ENCODE measurements at places on chromosomes 11 and 22. TPM values are rescaled to one million over a fixed set of nuclear protein-coding genes. Genes with fewer than 3 reads are reported as not detected.

C22orf42 gene
- not detected for total RNA-seq

DGCR6 gene
- total RNA-seq, result 0.89 TPM

SMIM35 gene
- not detected for total RNA-seq

HBG2 gene
- not detected for total RNA-seq

TRPT1 gene
- 138 TPM for total RNA-seq

CRYBB2 gene
- total RNA-seq, result not detected

DNA sequence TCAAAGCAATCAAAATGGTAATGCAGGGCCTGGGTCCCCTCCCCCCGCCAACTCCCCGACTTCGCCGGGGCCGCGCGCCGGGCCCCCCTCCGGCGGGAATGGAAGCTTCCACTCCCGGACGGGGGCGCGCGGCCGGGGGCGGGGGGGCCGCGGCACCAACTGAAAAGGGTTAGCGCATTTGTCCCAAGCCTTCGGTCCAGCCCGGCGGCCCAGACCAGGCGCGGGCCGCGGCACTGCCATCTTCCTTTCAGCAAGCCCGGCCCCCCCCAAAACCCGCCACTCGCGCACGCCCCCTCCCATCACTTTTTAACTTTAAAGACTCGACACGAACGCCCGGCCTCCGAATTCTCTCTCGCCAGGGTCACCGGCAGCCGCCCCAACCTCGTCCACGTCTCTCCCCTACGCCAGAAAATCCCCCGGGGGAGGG lies 2.8 kb downstream of the PHF21B start:
- peaks cover 87% of the 10 kb centered on the region for H3K27me3 ChIP-seq
- peak overlapping the region; percentile 87 for H3K27ac ChIP-seq
- peaks cover 52% of the 10 kb centered on the region for H3K4me1 ChIP-seq
- DNase-seq, result no peak
- no peaks in the 10 kb centered on the region for H3K36me3 ChIP-seq

GRCh38 chr11:76781807-76782530 lies 1.2 kb upstream of the TSKU start:
- DNase-seq, result no peak
- H3K36me3 ChIP-seq, result no peaks in the 10 kb centered on the region
- no peaks in the 10 kb centered on the region for H3K27me3 ChIP-seq
- peaks cover 7% of the 10 kb centered on the region for H3K4me1 ChIP-seq
- H3K27ac ChIP-seq, result peak overlapping the region; percentile 84

DNA sequence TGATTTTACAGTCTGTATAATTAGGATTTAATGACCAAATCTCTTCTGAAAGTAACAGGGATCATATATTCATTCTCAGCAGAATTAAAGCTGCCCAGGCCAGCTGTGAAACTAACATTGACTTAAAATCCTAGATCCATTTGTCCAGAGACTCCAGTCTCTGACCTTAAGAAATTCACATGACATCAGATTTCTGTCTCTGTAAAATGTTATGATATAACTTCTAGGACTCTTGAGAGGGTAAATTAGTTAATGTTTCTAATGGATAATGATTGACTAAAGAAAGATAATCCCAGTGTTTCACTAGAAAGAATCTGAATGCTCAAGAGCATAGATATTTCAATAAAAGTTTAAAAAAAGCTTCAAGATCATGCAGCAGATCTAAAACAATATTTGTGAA lies 6.3 kb downstream of the NOX4 start:
- no peaks in the 10 kb centered on the region for H3K4me1 ChIP-seq
- no peak overlapping the region for H3K4me3 ChIP-seq
- no peak for DNase-seq
- H3K36me3 ChIP-seq, result no peaks in the 10 kb centered on the region
- no peak overlapping the region for H3K27ac ChIP-seq

- H3K4me3 ChIP-seq, result no peak overlapping the region
- no peak overlapping the region for H3K27ac ChIP-seq
- DNase-seq, result peak; percentile 45
- no peaks in the 10 kb centered on the region for H3K36me3 ChIP-seq
These were observed 13.6 kb upstream of the CD3E start for GRCh38 chr11:118290923-118291322.

DNA sequence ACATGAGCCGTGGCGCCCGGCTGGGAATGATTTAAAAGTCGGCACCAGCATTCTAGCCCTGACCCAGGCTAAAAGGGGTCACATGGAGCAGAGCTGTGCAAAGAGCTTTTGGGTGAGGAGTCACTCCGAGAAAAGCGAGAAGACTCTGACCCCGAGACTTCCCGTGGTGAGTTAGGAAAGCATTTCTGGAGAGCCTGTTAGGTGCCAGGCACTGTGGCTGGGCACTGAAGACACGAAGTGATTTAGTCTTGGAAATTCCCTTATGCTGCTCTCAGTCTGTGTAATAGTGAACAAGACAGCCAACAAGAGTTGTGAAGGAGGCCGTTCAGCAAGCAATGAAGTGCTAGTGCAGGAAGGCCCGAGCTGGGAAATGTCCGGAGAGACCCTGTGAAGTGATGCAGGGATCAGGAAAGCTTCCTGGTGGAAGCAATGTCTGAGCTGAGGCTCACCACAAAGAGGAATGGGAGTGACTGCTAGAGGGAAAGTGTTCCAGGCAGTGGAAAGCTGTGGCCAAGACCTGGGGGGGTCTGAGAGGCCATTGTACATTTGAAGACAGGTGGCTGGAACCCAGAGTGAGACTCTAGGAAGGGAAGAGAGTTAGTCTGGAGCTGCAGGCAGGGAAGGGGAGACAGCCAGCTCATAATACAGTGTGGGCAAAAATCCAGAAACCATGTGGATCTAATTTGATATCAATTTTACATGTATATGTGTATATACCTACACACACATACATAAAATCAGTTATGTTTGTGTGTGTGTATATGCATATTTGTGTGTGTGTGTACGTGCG lies 31.6 kb downstream of the MARK2 start:
- no peak for DNase-seq
- peak overlapping the region; percentile 38 for H3K27ac ChIP-seq
- no peaks in the 10 kb centered on the region for H3K27me3 ChIP-seq
- peaks cover 100% of the 10 kb centered on the region for H3K4me1 ChIP-seq

- DNase-seq, result no peak
- no peaks in the 10 kb centered on the region for H3K27me3 ChIP-seq
- H3K4me1 ChIP-seq, result no peaks in the 10 kb centered on the region
These were observed 7.5 kb downstream of the OR6M1 start for GRCh38 chr11:123798513-123799252.

DNA sequence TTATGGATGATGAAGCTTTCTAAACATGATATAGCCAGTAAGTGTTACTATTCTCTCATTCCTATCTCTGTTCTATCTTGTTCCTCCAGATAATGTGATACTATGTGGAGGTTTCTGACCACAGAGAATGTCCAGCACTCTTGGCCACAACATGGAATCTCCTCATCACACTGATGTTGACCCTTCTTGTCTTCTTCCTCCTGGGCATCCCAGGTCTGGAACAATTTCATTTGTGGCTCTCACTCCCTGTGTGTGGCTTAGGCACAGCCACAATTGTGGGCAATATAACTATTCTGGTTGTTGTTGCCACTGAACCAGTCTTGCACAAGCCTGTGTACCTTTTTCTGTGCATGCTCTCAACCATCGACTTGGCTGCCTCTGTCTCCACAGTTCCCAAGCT lies 9.9 kb upstream of the OR56B1 start:
- H3K36me3 ChIP-seq, result no peaks in the 10 kb centered on the region
- no peaks in the 10 kb centered on the region for H3K4me1 ChIP-seq
- no peak overlapping the region for H3K4me3 ChIP-seq
- DNase-seq, result no peak

- no peaks in the 10 kb centered on the region for H3K36me3 ChIP-seq
- no peak overlapping the region for H3K4me3 ChIP-seq
- no peak overlapping the region for H3K27ac ChIP-seq
- peaks cover 80% of the 10 kb centered on the region for H3K27me3 ChIP-seq
- no peak for DNase-seq
These were observed 671.7 kb downstream of the BRD1 start for GRCh38 chr22:49155770-49156580.

DNA sequence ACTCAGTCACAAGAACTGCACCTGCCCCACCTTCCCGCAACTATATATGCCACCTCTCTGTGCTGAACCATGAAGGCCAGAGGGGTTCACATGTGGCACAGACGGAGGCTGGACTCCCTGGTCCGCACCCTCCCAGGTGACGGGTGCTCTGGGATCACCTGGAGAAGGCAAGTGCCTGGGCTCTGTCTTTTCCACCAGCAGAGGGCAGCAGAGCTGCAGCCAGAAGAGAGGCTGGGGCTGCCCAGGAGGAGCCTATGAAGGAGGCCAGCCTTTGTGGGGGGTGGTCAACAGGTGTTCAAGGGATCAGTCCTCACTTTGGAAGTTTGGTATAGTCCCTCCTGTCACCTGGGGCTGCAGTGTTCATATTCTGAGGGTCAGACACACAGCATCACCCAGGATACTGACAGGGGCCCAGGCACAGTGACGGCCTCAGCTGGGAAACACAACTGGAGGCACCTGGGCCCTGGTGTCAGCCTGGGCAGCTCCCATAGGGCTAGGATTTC lies 39.2 kb upstream of the IGLL5 start:
- no peak overlapping the region for H3K4me3 ChIP-seq
- DNase-seq, result peak; percentile 78
- H3K27ac ChIP-seq, result no peak overlapping the region
- H3K27me3 ChIP-seq, result no peaks in the 10 kb centered on the region

DNA sequence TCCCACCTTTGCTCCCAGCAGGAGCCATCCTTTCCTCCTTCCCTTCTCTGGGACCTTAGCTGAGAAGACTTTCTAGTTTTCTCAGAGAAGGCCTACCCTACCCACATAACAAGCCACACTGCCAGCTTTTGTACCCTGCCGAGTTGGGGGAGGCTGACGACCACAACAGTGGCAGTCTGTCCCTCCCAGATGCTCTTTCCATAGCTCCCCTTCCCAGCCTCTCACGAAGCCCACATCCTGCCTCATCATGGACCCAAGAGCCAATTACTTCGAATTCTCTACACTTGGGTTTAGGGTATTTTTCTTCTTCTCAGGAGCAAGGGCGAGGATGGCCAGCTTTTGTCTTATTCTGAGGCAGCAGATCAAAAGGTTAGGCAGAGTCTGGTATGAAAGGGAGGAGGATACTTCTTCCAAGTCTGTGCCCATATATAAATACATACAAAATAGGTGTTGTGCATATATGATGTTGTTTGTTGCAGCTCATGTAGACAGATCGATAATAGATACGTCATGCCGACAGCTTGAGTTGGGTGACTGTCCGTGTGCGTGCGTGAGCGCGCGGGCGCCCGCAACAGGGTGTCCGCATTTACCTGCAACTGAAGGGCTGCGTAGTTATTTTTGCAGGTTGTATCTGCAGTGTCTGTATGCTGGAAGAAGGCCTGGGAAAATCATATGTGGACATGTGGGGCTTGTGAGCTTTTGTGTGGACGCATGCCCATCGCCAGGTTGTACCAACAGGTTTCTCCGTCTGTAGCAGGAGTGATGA lies 846 bp upstream of the NRGN start:
- peaks cover 17% of the 10 kb centered on the region for H3K4me1 ChIP-seq
- peaks cover 57% of the 10 kb centered on the region for H3K27me3 ChIP-seq
- no peak overlapping the region for H3K27ac ChIP-seq
- DNase-seq, result no peak
- no peaks in the 10 kb centered on the region for H3K36me3 ChIP-seq

GRCh38 chr11:78323363-78323762 lies 94.3 kb downstream of the GAB2 start:
- H3K4me1 ChIP-seq, result peaks cover 33% of the 10 kb centered on the region
- DNase-seq, result no peak
- H3K27ac ChIP-seq, result no peak overlapping the region
- no peak overlapping the region for H3K4me3 ChIP-seq

- peaks cover 18% of the 10 kb centered on the region for H3K27me3 ChIP-seq
- peak overlapping the region; percentile 71 for H3K27ac ChIP-seq
- peaks cover 70% of the 10 kb centered on the region for H3K36me3 ChIP-seq
- H3K4me3 ChIP-seq, result no peak overlapping the region
These were observed 6.0 kb upstream of the MAPK11 start for GRCh38 chr22:50276143-50276542.

DNA sequence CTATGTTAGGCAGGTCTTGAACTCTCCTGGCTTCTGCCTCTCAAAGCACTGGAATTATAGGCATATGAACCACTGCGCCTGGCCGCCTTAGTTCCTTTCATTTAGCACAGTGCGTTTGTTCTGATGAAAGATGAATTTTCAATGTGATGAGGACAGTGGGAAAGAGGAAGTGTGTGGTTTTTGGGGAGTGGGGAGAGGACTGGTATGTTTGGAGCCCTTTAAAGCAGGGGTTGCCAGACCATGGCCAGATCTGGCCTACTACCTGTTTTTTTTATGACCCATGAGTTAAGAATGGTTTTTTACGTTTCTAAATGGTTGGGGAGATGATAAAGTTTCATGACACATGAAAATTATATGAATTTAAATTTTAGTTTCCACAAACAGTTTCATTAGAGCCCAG lies 12.5 kb downstream of the ATXN10 start:
- H3K36me3 ChIP-seq, result no peaks in the 10 kb centered on the region
- peaks cover 95% of the 10 kb centered on the region for H3K4me1 ChIP-seq
- H3K27ac ChIP-seq, result no peak overlapping the region
- H3K4me3 ChIP-seq, result no peak overlapping the region
- no peaks in the 10 kb centered on the region for H3K27me3 ChIP-seq

GRCh38 chr11:94751218-94751609 lies 16.9 kb upstream of the AMOTL1 start:
- no peaks in the 10 kb centered on the region for H3K4me1 ChIP-seq
- H3K27me3 ChIP-seq, result no peaks in the 10 kb centered on the region
- H3K27ac ChIP-seq, result peak overlapping the region; percentile 74
- H3K36me3 ChIP-seq, result no peaks in the 10 kb centered on the region
- no peak overlapping the region for H3K4me3 ChIP-seq
